ENCODE measurements at places on chromosomes 12 and 14.

GRCh38 chr14:30420515-30420914 lies 138.4 kb upstream of the G2E3 start:
- DNase-seq: no peak

DNA sequence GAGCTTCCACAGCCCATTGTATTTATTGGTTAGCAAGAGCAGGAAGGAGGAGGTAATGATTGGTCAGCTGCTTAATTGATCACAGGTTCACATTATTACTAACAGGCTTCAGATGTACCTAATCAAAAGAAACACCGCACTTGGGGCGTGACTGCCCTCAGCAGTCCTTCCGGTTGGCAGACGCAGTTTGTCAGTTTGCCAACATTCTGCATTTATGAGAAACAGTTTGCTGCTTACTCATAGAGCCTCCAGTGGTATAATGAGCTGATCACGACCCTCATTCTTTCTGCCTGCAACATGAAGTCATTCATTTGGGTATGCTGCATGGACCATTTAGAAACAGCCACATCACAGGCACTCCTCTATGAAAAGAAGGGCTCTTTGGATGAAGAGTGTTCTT lies 42.5 kb upstream of the PPM1H start:
- no peak for DNase-seq

DNA sequence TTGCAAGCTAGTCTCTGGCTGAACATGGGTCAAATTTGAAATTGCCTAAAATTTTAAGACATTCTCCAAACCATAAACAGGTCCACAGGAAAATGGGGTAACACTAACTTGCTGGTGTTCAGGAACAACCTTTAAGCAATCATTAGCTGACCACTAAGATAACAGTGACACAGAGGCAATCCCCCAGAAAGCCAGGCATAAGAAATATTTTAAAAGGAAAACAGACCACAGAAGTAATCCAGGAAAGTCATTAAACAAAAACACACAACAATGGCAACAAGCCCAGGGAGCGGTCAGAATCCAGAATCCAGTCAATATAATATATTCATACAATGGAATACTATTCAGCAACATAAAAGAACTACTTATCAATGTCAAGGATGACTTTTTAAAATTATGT lies 59.1 kb downstream of the LRP6 start:
- DNase-seq: no peak

DNA sequence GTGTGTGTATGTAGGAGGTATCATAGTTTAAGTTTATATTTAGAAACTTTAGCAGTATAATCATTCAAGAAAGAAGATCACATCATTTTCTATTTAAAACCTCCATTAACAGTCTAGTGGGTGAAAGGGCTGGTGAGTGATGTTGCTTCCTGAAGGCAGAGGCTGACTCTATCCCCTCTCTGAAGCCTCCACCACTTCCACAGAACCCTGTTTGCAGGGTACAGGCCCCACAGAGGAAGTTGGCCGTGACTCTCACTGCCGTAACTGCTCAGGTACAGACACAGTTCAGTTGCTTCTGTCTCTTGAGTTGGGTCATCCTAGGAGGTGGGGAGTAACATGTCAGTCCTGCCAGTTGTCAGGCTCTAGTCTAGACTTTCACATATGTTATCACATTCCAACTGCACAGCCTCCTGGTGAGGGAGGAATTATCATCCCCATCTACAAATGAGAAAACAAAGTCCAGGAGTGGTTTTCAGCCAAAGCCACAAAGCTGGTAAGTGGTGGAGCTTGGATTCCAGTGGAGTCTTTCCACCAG lies 31.5 kb downstream of the CFL2 start:
- no peak for DNase-seq

GRCh38 chr14:81529391-81529790 lies 4.3 kb downstream of the SEL1L start:
- no peak for DNase-seq

DNA sequence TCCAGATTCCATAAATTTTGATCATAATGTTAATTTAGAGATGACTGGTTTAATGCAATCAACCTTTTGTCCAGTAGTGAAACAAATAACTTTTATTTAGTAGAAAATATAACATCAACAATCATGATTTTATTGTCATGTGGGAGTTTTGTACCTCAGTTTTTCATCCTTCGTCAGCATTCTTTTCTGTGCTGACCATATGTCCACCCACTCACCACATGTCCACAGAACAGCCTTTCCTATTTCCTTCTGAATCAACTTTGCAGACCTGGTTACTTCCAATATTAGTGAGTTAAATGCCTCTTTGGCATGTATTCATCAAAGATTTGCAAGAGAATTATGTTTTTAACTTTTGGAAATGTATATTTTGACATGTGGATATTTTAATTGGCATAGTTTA lies 36.8 kb upstream of the CNTN1 start:
- no peak for DNase-seq

Measured in activated CD8-positive, alpha-beta memory T cell treated with anti-CD3 and anti-CD28 coated beads for 48 hours (primary cell).